ENCODE measurements at places on chromosomes 4 and X. TPM values are rescaled to one million over a fixed set of nuclear protein-coding genes. Genes with fewer than 3 reads are reported as not detected.

GRCh38 chrX:129115104-129115503 is 408.2 kb downstream of the SMARCA1 start:
- H3K27me3 ChIP-seq, result no peaks in the 10 kb centered on the region
- H3K27ac ChIP-seq, result no peak overlapping the region
- H3K4me1 ChIP-seq, result no peaks in the 10 kb centered on the region
- no peaks in the 10 kb centered on the region for H3K36me3 ChIP-seq

DNA sequence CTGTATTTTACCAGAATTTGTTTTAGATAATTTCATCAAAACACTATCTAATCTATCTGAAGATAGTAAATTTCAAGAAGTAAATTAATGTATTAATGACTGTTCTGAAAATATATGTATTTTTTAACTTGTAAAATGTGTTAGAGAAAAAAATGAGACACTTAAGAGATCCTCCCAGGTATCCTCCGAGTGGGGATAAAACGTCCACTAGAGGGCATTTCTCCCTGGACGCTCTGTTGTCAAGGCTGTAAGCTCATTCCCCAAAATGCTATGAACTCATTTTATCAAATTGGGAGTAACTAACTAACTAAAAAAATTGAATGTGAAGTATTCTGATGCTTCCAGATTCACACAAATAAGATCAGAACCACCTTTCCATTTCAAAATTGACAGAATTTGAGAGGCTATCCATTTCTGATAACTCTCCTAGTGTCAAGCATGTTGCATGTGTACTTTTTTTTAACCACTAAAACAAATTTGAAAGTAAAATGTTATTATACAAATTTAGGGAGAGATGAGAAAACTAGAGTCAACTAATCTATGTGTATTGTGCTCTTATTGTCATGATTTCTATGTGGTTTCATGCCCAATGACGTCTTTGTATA is 337.3 kb upstream of the HS3ST1 start:
- H3K36me3 ChIP-seq, result no peaks in the 10 kb centered on the region
- peak; percentile 1 for DNase-seq
- H3K27me3 ChIP-seq, result peaks cover 20% of the 10 kb centered on the region
- H3K27ac ChIP-seq, result no peak overlapping the region
- no peak overlapping the region for H3K4me3 ChIP-seq
- H3K4me1 ChIP-seq, result no peaks in the 10 kb centered on the region

Gene ARHGAP6
- not detected for total RNA-seq

- H3K4me1 ChIP-seq, result no peaks in the 10 kb centered on the region
- H3K27ac ChIP-seq, result no peak overlapping the region
- no peak for DNase-seq
Measured at GRCh38 chr4:145446184-145446583, 35.5 kb upstream of the SMAD1 start.

DNA sequence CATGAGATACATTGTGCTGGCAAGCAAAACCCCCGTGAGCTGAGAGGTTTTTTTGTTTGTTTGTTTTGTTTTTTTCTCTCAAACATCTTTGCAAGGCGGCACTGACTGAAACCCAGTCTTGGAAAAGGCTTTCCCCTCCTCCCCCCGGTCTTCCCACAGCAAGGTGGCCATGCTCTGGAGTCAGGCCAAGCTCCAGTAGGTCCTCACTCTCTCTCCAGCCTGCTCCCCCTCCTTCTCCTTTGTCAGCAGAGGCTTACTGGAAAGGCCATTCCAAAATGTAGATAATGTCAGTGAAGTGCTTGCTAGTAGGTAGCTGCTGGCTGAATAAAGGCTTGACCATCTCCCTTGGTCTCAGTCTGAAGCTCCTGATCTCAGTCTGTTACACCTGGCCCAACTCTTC is 32.6 kb downstream of the FRMPD3 start:
- no peaks in the 10 kb centered on the region for H3K27me3 ChIP-seq
- DNase-seq, result no peak
- H3K4me3 ChIP-seq, result no peak overlapping the region
- H3K4me1 ChIP-seq, result peaks cover 2% of the 10 kb centered on the region
- H3K27ac ChIP-seq, result no peak overlapping the region

- no peaks in the 10 kb centered on the region for H3K27me3 ChIP-seq
- H3K4me1 ChIP-seq, result peaks cover 17% of the 10 kb centered on the region
- no peak overlapping the region for H3K4me3 ChIP-seq
- peaks cover 29% of the 10 kb centered on the region for H3K36me3 ChIP-seq
- DNase-seq, result no peak
Measured at GRCh38 chrX:23788521-23788920, 5.5 kb downstream of the SAT1 start.

Gene CRMP1
- not detected for total RNA-seq

DNA sequence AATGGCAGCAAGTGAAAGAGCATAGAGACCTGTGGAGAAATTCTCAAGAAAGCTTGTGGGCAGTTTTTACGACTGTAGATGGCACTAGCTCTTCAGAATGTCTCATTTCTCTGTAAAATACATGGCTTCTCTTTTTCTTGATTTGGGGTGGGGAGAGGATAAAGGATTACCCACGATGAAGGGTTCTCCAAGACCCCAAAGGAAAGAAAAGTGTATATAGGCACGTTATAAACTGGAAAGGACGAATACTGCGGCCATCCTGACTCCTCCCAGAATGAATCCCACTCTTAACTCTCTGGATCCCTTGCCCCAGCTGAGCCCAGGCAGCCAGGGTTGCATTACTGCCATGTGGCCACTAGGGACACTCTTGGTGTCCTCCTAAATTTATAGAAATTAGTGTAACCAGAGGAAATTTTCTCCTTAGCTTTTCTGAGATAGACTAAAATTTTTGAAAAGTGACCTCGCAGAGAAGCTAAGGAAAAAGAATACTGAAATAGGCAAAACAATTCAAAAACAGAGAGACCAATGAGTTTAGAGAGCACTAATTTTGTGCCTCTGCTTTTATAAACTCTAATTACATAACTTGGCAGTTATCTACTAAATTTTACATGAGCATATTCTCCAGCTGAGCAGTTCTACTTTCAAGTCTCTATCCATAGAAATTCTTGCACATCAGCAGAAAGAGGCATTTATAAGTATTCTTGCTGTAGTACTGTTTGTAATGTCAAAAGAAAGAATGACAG is 37.8 kb upstream of the PCDH19 start:
- H3K4me3 ChIP-seq, result no peak overlapping the region
- no peaks in the 10 kb centered on the region for H3K4me1 ChIP-seq
- DNase-seq, result peak; percentile 1
- no peaks in the 10 kb centered on the region for H3K36me3 ChIP-seq

- peak; percentile 58 for DNase-seq
- H3K4me1 ChIP-seq, result peaks cover 31% of the 10 kb centered on the region
- no peaks in the 10 kb centered on the region for H3K27me3 ChIP-seq
- peak overlapping the region; percentile 88 for H3K27ac ChIP-seq
- H3K36me3 ChIP-seq, result no peaks in the 10 kb centered on the region
Measured at GRCh38 chr4:2281575-2282343, 19.9 kb upstream of the MXD4 start.

Data from activated naive CD8-positive, alpha-beta T cell treated with anti-CD3 and anti-CD28 coated beads for 36 hours (primary cell).